GDM1 (cell line): ENCODE measurements at places on chromosomes 6 and 20.
A peak's percentile ranks its signal among the peaks of the same experiment; 100 is the strongest.

DNA sequence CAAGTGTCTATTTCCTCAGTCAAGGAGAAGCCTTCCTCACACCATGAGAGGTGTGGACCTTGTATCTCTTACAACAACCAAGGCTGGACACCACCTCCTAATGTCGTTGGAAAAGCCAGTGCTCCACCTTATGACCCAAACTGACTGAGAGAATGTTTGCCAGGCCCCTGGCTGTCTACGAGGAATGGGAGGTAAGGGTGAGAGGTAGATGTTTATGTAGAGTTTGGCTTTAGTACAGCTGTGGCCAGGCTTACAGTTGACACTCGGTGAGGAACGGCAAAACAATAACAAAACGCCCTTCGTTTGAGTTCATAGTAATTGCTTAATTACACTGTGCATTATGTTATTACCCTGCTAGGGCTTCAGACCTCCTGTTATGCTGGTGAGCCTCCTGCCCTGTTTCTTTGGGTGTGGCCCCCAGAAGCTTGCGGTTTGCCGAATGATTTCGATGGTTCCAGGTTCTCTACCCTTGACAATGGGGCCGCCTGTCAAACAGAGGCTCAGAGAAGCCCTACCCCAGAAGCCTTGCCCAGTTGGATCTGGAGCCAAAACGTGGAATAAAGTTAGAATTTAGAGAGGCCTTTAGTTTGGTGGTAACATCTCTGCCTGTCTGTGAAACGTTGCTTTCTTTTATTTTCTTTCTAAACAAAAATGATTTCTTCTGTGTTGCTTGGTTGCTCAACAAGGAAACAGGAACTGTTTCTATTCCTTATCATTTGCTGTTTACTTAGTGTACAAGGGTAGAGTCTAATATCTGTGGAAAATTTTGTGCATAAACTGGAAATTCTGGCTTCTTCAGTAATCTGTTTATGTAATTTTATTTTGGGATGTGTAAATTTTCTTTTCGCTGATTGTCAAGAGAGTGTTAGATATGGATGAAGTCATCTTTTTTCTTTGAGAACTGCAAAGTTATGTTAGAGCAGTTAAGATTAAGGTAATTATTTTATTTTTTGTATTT is 60.4 kb upstream of the FOXQ1 start:
- no peak for DNase-seq

DNA sequence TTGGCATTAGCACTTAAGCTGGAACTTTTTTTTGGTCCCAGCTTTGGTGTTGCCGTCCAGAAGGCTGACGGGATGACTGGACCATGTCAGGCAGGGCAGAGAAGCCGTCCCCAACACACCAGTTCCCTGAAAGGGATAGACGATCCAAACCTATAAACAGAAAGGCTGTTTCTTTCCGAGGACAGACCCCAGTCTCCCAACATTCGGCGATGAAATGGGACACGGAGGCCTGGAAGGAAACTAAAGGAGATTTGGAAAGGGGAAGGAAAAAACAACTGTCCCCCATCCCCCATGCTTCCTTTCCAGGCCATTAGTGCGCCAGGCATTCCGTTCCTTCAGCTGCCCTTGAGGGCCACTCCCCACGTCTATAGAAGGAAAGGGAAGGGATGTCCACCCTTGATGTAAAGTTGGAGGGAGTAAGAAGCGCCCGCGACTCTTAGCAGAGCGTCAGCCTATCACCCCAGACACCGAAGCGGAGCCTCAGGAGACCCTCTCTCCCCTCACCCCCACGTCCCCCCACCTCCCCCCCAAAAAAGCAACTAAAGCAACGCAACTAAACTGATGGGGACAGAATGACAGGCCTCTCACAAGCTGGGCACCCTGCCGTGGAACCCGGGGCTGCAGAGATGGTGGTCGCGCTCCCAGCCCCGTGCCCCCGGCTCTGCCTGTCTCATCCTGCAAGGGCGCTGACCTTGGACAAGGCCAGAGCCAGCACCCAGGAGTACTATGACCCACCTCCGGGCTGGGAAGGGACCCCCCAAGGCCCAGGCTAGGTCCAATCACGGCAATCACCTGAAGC is 638 bp downstream of the BLCAP start:
- DNase-seq = peak; percentile 6

DNA sequence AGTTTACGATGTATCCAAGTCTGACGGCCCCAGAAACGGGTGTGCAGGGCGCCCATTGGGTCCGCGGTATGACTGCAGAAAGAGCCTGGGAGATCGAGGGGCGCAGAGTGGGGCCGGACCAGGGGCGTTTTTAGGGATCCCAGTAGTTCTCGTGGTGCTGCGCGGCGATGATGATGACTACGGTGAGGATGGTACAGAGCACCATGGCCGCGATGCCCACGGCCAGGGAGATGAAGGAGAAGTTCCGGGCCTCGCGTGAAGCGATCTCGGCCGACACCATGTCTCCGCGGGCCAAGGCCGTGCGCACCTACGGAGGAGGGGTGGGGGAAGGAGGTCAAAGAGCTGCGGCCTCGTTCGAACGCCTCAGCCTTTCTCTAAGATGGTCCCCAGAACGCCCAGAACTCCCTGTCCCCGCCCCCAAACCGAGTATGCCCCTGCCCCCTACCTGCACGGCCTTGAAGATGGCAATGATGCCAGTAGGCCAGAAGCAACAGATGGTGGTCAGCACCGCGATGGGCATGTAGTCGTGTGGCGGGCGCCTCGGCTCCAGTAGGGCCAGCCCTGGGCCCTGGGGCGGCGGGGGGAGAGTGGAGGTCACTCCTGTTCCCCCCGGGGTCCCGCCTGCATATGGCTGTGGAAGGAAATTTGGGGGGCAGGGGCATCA is 2.5 kb downstream of the PRRT1 start:
- DNase-seq = no peak

DNA sequence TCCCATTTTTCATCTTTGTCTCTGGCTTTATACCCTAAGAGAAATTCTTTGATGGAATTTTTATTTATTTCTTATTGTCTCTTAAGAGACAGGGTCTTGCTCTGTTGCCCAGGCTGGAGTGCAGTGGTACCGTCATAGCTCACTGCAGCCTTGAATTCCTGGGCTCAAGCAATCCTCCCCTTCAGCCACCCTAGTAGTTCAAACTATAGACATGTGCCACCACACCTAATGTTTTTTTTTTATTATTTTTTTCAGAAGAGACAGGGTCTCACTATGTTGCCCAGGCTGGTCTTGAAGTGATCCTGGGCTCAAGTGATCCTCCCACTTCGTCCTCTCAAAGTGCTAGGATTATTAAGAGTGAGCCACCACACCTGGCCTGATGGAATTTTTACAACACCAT is 40.5 kb downstream of the FKBP5 start:
- no peak for DNase-seq

DNA sequence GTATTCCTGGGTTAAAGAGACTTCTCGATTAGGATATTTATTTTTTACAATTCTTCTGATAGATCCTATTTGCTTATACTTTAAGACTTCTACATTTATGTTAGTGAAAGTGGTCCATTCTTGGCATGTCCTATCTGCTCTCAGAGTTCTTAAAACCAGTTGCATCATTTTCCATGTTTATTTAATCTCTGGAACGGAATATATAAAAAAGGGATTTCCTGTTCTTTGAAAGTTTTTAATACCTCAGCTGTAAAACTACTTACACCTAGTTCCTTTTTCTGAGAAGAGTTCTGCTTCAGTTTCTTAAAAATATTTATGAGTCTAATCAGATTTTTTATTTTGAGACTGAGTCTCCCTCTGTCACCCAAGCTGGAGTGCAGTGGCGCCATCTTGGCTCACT is 18.0 kb upstream of the MYL9 start:
- DNase-seq = no peak

DNA sequence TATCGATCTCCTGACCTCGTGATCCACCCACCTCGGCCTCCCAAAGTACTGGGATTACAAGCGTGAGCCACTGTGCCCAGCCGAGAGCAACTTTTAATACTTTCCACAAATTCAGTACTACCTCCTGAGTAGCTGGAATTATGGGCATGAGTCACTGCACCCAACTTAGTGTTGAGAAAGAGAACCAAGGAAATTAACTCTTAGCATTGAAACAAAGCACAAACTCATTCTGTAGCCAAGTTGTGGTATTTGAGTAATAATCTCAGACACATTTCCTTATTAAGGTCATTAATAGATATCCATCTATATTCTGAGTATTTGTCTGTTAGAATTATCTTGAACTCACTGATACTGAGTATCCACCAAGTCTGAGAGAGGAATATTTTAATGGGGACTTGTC is 14.3 kb upstream of the ELOVL2 start:
- no peak for DNase-seq

GRCh38 chr20:45545754-45546453 is 1.3 kb downstream of the EPPIN start:
- DNase-seq = no peak

GRCh38 chr6:157881342-157881741 is 58.3 kb downstream of the SNX9 start:
- DNase-seq = no peak

GRCh38 chr6:44859901-44860410 is 468.2 kb upstream of the RUNX2 start:
- DNase-seq = no peak

DNA sequence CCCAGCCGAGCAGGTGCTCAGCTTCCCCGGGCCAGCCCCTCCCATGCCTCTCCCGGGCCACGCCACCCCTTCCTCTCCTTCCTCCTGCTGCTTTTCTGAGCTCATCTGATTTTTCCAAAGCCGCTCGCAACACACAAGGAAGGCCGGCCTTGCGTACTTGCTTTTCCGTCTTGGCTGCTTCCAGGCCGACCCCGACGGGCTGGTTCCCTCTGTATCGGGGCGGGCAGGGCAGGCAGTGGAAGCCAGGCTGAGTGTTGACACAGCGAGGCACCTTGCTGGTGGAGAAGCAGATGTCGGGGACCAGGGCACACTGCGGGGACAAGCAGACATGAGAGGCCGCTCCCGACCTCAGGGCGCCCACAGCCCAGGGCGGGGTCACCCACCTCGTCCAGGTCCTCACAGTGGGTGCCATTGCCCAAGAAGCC is 21.1 kb downstream of the THBS2 start:
- DNase-seq = no peak

DNA sequence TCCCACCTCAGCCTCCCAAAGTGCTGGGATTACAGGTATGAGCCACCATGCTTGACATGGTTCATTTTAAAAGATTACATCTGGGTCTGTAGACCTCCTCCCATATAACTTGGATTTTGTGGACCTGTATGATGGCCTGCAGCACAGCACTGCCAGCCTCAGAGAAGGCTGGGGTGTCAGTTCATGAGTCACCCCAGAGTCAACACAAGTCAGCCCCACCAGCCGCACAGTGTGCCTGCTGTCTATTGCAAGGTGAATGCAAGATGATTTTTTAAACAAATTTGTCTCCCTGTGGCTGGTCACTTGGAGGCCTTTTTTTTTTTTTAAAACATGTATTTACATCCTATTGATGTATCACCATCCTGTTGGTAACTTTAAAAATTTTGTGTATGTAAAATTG is 76.7 kb downstream of the RREB1 start:
- DNase-seq = no peak

DNA sequence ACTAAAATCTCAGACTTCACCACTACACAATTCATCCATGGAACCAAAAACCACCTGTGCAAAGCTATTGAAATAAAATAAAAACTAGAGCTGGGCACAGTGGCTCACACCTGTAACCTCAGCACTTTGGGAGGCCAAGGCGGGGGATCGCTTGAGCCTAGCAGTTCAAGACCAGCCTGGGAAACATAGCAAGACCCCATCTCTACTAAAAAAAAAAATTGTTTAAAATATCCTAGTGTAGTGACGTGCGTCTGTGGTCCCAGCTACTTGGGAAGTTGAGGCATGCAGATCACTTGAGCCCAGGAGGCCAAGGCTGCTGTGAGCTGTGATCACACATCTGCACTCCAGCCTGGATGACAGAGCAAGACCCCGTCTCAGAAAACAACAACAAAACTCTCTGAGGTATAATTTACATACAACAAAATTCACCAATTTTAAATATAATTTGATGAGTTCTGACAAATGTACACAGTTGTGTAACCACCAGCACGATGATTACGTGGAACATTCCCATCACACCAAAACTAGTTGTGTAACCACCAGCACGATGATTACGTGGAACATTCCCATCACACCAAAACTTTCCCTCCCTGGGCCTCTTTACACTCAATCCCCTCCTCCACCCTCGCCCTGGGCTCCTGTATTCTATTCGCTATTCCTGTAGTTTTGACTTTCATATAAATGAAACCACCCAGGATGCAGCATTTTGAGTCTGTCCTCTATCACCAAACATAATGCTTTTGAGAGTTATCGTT is 107.5 kb downstream of the TAF4 start:
- DNase-seq = no peak

- no peak for DNase-seq
Observed at GRCh38 chr6:42751055-42751454, 5.2 kb upstream of the TBCC start.

- DNase-seq = no peak
Observed at GRCh38 chr6:13485923-13486562, 1.4 kb downstream of the GFOD1 start.

- no peak for DNase-seq
Observed at GRCh38 chr6:125114248-125114858, 39.2 kb upstream of the TPD52L1 start.

- no peak for DNase-seq
Observed at GRCh38 chr6:124961777-124962638, at the start of gene RNF217. RNF217 (plus strand) TSS chr6:124962437; CDS start chr6:124962545, 108 bp downstream.

- DNase-seq = no peak
Observed at GRCh38 chr6:149471801-149472200, 13.0 kb downstream of the ZC3H12D start.

- no peak for DNase-seq
Observed at GRCh38 chr6:163866192-163866591, 451.7 kb downstream of the QKI start.

GRCh38 chr6:135085700-135086413 is 31.2 kb upstream of the HBS1L start:
- DNase-seq = no peak

DNA sequence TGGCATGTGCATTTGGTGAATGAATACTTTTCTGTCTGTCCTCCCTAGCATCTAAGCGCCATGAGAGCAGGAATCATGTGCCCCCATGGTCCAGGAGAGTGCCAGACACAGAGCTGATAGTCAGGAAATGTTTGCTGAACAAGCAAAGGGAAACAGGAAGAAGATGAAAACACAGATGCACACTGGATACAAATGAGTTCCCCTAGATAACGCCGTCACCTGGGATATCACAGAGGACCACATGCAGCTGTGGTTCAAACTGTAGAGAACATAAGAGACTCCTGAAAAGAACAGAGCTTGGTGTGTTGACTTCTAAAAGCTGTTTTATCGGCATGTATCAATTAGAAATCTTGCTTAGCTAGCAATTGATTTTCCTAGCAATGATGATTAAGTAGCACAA is 293.7 kb downstream of the BTBD3 start:
- no peak for DNase-seq

DNA sequence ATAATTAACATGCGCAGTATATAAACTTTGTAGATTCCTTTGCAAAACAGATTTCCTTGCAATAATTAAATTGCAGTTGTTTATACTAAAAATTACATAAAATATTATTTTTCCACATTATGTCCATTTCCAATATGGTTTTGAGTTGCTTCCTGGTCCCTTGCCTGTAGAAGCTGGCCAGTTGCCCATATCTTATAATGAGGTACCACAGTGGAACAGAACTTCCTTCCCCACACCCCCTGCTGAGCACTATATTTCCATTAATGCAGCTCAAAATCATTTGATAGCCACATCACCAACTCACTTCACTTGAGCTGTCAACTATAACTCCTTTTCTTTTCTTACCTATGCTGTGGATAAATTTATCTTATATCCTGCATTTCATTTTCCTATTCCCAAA is 194.6 kb downstream of the DST start:
- DNase-seq = no peak

GRCh38 chr20:43942667-43943285 is 28.1 kb downstream of the TOX2 start:
- DNase-seq = peak; percentile 32

- no peak for DNase-seq
Observed at GRCh38 chr6:84137989-84138575, 89.4 kb downstream of the CEP162 start.

GRCh38 chr20:10462516-10462915 is 27.4 kb downstream of the SLX4IP start:
- DNase-seq = no peak
